Progenitor cell of endocrine pancreas (in vitro differentiated cells): ENCODE measurements at places on chromosomes 6 and 20.

DNA sequence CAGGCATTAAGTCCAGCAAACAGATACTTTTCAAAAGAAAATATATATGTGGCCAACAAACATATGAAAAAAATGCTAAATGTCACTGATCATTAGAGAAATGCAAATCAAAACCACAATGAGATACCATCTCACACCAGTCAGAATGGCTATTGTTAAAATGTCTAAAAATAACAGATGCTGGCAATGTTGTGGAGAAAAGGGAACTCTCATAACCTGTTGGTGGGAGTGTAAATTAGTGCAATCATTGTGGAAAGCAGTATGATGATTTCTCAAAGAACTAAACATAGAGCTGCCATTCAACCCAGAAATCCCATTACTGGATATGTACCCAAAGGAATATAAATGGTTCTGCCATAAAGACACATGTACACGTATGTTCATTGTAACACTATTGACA lies 20.6 kb downstream of the KCNQ5 start:
- DNase-seq = no peak

DNA sequence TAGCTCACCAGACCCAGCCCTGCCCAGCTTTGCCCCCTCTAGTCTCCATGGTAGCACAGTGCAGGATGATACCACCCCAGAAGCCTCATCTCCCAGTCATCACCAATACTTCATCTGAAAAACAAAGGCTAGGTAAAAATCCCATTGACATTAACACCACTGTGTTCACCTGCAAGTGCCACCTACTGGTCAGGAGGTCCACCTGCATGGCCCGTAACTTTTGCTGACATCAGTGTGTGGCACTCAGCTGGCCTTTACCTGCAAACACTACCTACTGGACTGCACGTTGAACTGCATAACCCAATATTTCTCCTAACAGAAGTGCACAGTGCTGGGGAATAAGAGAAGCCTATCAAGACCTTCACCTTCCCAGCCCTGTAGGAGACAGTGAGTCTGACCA lies 234.7 kb upstream of the ADGRB3 start:
- no peak for DNase-seq

GRCh38 chr6:156686301-156686994 lies 90.7 kb upstream of the ARID1B start:
- DNase-seq = no peak

DNA sequence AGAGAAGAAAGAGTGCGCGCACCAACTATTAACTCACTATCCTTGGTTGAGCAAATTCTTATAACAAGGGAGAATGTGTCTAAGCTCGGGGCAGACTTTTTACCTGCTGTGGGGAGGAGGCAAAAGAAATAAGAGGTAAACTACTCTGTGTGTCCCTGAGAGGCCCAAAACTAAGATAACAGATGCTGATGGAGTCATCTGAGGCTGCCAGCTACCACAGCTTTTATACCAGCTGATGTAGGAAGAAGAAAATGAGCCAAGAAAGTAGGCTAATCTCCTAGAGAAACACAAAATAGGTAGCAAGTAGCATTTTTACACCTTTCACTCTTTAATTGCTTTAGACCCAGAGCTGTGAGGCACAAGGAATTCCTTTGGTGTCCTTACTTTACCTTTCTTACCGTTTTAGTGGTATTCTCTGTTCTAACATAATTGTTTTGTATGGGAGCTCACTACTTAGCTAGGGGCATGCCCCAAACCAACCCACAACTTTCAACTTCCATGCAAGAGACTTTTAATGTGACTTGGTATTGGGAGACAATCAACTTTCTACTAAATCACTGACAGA lies 27.8 kb upstream of the PIM1 start:
- DNase-seq = no peak

DNA sequence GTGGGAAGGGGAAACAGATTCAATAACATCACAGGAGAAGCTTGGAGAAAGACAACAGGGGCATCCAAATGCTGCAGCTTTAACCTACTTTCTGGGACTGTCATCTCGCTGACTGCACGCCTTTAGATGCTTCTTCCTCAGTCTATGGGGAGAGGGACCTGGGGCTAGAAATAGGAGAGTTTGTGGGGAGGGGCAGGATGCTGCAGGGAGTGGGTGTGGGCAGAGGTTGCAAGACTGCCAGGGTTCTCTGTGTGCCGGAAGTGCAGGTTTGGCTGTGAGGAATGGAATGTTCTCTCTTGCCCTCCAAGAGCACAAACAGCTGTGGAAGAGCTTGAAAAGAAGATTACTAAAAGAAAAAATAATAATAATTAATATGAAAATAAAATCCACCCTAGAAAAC lies 93.2 kb downstream of the FOXO3 start:
- DNase-seq = no peak

- DNase-seq = no peak
Observed at GRCh38 chr6:121260651-121261102, 73.6 kb downstream of the TBC1D32 start.

DNA sequence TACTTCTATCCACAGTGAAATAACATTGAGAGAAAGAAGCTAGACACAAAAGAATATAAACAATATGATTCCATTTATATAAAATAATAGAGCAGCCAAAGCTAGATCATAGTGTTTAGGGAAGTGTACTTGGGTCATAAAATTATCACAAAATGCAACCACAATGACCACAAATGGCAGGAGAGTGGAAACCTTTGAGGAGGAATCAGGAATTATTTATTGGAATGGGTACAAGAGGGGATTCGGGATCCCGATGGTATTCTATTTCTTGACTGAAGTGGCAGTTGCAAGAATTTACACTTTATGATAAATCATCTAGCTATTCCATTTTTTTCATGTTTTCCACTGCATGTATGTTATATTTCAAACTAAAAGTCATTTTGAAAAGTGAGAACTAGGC lies 76.1 kb downstream of the IPCEF1 start:
- DNase-seq = no peak

GRCh38 chr20:49276161-49276960 lies 1.5 kb downstream of the ZNFX1 start:
- no peak for DNase-seq

- no peak for DNase-seq
Observed at GRCh38 chr6:27684264-27685211, 211.6 kb upstream of the ZNF184 start.

DNA sequence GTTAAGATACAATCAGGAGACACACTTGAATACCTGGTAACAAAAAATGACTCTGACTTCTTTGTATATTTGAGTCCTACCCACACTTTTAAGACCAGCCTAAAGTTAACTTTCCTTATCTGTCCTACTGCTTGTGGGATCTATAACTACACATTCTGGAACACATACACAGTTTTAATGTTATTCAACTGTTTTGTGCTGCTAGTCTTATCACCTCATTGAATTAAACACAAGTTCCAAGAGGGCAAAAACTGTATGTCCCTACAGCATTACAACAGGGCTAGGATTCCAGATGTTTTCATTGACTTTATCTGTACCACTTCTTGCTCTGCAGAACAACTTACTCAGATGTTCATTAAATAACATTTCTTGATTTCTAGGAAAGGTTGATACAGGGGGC lies 2.8 kb downstream of the HMGN3 start:
- no peak for DNase-seq

DNA sequence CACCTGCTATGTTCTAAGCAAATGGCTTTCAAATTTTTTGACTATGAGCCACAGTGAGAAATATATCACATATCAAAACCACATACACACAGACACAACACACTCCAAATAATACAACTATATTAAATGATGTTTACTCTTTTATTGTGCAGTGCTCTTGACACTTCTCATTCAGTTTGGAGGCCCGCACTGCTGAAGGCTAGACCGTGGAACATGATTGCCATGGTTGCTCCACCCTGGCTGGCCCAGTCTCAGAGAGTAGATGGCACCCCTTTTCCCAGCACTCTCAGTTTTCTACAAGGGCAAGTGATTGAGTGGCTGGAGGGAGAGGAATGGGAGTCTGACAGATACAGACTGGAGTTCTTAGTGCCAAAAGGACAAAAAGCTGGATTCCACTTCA lies 86.9 kb downstream of the SH3BGRL2 start:
- DNase-seq = no peak

DNA sequence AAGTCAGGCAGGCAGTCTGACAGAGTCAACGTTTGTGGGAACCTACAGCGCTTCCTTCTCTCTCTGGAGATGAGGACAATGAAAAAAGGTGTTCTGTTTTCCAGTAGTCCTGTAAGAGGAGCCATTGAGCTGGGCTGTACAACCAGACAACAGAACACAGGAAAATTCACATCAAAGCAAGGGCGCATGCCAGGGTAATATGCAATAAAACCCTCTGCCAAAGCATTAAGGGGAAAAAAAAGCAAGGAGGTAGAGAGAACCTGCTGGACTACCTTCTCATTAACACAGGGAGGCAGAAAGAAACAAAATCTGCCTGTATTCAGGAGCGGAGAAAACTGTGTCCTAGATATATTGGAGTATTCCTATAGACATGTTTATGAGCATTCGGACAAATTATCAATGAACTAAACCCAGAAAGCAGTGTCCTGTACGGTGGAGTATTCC lies 1.3 kb downstream of the RNF24 start:
- DNase-seq = no peak

- DNase-seq = no peak
Observed at GRCh38 chr20:44028868-44029847, 114.5 kb downstream of the TOX2 start.

GRCh38 chr20:49482621-49483017 lies at the start of gene KCNB1:
Gene KCNB1, minus strand, starts transcription at chr20:49482668. Its CDS starts 188 bp downstream, at chr20:49482480.
- DNase-seq = peak; percentile 85

DNA sequence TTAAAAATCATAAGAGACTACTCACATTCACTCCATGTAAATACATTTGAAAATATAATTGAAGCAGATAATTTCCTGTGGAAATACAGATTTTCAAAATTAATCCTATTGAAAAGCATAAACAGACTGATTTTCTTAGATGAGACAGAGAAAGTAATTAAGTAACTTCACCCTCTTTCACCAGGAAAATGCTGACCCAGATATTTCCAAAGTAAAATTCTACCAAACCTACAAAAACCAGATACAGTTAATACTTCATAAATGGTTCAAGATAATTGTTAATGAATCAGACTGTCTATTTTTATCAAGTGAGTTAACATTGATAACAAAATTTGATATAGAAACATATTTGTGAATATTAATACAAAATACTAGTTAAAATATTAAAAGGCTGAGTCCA lies 233.5 kb upstream of the KHDRBS2 start:
- no peak for DNase-seq

DNA sequence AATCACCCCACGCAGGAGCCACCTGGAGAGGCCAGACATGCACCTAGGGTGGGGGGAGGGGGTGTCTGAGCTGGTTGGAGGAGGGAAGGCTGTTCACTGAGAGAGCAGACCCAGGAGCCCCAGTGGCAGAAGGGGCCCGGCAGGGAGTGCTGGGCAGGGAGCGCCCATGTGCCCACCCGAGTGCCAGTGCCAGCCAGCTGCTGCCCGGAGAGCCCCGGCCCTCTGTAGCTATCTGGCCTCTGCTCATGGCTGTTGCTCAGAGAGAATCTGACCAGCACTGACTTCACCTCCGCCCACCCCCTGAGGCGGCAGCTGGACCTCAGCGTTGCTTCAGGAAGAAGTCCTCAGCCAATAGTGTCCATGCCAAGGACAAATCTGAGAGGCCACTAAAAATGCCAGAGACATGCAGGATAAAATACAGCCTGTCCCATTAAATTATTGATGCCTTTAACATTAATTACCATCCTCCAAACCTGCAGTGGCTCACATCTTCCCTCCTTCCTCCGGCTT lies 22.8 kb downstream of the SLC17A9 start:
- no peak for DNase-seq

GRCh38 chr6:117918454-117918853 lies 11.4 kb downstream of the SLC35F1 start:
- DNase-seq = no peak

DNA sequence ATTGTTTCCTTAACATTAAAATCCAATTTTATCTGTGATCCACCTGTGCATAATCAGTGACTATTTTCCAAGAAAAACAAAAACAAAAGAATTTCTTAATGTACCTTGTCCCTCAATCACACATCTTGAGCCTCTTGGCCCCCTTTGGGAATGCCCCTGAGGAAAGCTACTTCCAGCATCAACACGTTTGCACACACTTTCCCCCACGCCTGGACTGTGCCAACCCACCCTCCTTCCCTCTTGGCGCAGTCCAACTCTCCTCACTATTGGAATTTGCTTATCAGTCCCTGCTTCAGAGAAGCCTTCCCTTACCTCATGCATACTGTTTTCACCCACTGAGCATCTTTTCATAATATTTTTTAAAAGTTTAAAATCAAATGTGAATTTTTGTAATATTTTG lies 389.4 kb upstream of the NRSN1 start:
- DNase-seq = no peak

DNA sequence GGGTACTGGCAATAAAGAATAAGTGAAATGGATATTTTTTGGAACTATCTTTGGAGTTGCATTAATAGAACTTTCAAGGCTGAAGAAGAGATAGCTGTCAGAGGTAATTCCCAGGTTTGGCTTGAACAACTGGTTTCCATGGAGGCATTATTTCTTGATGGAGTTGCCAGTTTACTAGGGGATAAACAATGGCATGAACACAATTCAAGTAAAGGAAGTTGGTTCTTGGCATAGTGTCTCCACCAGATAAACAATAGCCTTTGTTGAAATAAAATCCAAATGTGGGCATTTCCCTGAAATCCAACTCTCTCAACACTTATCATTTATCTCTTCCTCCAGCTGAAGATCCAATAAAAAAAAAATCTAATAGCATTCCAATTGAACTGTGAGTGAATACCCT lies 454.9 kb downstream of the C6orf118 start:
- no peak for DNase-seq

GRCh38 chr6:50820869-50821264 lies 2.2 kb downstream of the TFAP2B start:
- no peak for DNase-seq

- no peak for DNase-seq
Observed at GRCh38 chr20:45944965-45945677, 10.6 kb downstream of the PCIF1 start.

- DNase-seq = no peak
Observed at GRCh38 chr20:40583636-40584035, 105.4 kb downstream of the MAFB start.
